NCI-H1694 treated with DMSO at 0.1 percent for 48 hours (cell line): ENCODE measurements at places on chromosomes 11 and 22.
A peak's percentile ranks its signal among the peaks of the same experiment; 100 is the strongest.

DNA sequence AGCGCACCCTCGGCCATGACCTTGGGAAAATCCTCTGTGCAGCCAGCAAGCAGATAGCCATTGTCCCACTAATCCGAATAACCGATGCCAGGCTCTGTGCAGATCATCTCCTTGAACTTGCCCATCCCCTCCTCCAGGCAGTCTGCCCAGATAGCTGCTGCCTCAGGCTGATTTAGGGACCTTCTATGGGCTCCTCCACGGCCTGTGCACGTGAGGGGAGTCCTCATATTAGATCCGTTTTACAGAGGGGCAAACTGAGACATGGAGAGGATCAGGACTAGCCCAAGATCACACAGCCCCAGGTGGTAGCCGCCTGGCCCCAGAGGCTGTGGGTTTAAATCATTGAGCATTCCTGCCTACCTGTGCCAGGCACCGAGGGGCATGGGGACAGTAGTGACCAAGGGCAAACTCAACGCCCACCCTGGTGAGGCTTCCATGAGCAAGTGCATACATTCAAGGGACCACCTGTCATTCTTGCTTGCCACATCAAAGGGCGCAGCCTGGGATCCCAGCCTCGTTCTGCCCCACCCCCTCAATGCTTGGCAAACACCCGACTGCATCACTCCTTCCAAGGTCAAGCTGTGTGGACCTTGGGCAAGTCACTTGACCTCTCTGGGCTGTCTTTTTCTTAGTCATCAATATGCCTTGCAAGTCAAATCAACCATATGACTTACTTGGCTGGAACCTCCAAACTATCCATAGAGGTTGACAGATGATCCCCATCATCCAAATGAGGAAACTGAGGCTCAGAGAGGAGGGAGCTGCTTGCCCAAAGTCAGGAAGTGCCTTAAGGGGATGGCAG lies 131.6 kb downstream of the MN1 start:
- no peak for DNase-seq

- no peak for DNase-seq
These were observed 13.2 kb downstream of the TKFC start for GRCh38 chr11:61345954-61346843.

- no peak for DNase-seq
These were observed 68.3 kb upstream of the CTSC start for GRCh38 chr11:88405853-88406252.

DNA sequence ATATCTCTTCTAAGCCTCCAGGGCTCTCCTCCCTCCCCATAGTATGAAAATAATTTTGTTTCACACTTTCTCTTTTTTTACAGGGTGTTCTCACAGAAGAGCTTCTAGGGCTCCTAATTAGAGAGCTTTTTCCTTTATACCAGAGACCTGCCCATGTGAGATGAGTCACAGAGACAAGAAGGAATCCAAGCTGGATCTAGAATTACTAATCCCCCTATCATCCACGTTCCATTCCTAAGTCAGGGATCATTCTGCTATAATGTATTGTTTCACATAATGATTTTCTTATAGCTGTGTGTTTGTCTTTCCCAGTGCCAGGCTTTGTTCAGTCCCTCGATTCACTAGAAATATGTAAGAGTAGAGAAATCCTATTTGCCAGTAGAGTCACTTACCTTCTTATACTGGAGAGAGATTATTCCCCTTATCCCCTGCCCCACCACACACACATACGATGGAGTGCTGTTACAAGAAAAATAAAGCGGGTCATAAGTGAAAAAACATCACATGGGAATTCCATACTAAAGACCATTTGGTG lies 778.3 kb upstream of the LRRC4C start:
- DNase-seq, result no peak

DNA sequence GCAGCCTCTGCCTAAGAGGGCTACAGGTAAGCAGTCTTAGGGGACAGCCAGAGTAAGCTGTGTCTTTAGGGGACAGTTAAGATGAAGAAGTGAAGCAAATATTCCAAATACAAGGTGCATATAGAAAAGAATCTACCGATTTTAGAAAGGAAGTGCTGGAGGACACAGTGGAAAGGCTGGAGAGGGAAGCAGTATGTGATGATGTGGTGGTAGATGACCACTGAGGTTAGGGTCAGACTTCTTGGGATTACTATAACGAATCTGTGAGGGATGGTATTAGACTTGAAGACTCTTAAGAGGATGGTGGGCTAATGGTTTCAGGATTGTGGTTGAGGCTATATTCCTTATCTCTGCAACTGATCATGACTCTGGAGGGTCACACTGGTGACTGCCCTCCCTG lies 40.0 kb upstream of the PHOX2A start:
- DNase-seq, result no peak

- DNase-seq, result no peak
These were observed 526.7 kb downstream of the NTM start for GRCh38 chr11:131896978-131897615.

- no peak for DNase-seq
These were observed 35.6 kb upstream of the TMEM123 start for GRCh38 chr11:102488208-102488607.

DNA sequence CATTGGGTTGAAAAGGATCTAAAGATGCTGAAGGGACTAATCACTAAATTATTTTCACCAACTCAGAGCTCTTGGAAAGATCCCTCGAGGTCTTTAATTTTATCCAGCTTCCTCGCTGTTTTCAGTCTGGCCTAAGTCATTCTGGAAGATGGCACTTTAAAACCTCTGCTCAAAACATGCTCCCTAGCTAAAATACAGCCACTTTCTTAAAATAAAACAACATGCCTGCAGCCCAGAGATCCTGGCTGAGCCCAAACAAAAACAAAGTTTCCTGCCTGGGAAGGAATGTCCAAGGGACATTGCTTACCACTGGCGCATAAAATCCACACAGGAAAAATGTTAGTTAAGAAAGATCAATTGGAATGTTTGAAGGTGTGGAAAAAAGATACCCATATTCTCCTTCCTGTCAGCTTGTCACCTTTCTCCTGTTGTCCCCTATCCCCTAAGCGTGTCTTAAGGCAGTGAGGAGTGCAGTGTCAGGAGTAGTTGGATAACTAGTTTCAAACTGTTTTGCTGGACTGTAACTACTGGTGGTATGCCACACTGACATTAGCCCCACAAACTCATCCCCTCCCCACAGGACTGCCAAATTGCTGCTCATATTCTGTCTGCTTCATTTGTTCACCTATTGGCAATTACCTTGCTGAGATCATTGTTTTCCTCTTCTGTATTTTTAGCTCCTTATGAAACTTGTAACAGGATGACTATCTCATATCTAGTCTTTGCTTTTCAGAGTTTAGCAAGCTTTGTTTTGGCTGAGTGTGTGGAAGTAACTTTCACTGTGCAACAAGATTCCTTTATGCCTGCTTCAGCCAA lies 108.3 kb upstream of the SESN3 start:
- DNase-seq, result no peak

- no peak for DNase-seq
These were observed 52.7 kb upstream of the CHRM4 start for GRCh38 chr11:46444305-46444704.

DNA sequence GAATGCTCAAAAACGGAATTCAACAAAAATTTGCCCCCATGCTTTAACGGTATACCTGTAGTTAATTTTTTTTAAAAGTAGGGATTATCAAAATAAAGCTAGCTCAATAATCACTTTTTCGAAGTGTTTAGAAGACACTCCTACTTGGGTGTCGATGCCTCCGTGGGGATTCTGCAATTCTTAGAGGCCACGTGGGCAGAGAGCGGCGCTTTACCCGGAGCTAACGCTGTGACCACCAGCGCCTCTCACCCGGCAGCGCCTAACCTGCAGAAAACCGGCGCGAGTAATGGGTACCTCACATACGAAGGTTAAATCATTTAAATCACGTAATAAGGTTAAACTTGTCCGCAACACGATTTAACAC lies 583 bp downstream of the TAF1D start:
- peak; percentile 5 for DNase-seq

- no peak for DNase-seq
These were observed 8.3 kb upstream of the ARL14EP start for GRCh38 chr11:30314625-30315024.

DNA sequence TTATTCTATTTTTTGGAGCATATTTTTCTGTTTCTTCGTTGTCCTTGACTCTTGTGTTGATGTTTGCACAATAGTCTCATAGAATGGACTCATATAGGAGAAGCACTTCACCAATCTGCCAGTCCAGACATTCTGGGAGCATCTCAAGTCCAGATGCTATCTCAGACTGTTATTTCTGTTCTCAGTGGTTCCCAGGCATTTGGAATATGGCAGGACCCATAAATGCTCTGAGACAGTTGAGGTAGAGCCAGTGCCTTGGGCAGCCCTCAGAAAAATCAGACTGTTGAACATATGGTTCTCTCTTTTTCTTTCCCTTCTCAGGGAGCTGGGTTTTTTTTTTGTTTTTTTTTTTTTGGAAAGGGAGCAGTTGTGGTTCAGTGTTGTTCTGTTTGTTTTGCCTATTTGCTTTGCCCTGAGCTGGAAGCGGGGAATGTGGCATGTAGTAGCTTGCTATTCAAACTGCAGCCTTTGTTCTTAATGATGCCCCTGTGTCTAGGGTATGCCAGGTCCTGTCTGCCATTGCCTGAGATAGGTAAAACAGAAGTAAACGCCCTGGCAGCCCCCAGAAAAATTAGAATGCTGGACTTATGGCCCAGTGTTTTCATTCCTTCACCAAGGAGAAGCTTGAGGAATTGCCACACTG lies 3.7 kb upstream of the MS4A2 start:
- DNase-seq, result no peak

DNA sequence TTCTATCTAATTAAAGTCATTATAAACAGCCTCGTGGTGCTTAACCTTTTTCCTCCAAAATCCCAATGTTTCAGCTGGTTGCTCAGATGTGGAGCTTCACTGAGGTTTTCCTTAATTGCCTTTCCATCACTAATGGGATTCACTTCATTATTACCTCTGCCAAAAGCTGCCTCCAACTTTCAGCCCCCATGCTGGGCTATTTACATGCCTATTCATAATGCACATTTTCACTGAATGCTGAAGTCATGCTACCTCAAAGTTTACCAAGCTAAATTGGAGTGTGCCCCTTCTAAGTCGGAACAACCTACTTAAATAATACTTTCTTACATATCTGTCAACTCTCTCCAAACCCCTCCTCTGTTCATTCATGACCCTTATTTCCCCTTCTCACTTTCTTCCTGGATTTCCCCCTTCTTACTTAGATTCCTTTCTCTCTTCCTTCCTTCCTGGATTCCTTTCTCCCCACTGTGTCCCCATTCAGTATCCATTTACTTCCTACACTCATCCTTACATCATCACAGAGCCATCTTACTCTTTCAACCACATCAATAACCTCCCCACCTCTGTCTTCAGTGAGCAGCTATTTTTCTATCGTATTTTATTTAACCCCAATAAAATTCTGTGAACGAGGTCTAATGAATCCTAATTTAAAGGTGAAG lies 887.3 kb upstream of the TENM4 start:
- DNase-seq, result no peak

GRCh38 chr11:110883256-110883655 lies 171.0 kb upstream of the ARHGAP20 start:
- no peak for DNase-seq

GRCh38 chr11:130448416-130449309 lies at the start of gene ADAMTS15:
TSS of gene ADAMTS15 (plus strand) at chr11:130448645. CDS start at chr11:130448974, 329 bp downstream.
- DNase-seq, result peak; percentile 7

DNA sequence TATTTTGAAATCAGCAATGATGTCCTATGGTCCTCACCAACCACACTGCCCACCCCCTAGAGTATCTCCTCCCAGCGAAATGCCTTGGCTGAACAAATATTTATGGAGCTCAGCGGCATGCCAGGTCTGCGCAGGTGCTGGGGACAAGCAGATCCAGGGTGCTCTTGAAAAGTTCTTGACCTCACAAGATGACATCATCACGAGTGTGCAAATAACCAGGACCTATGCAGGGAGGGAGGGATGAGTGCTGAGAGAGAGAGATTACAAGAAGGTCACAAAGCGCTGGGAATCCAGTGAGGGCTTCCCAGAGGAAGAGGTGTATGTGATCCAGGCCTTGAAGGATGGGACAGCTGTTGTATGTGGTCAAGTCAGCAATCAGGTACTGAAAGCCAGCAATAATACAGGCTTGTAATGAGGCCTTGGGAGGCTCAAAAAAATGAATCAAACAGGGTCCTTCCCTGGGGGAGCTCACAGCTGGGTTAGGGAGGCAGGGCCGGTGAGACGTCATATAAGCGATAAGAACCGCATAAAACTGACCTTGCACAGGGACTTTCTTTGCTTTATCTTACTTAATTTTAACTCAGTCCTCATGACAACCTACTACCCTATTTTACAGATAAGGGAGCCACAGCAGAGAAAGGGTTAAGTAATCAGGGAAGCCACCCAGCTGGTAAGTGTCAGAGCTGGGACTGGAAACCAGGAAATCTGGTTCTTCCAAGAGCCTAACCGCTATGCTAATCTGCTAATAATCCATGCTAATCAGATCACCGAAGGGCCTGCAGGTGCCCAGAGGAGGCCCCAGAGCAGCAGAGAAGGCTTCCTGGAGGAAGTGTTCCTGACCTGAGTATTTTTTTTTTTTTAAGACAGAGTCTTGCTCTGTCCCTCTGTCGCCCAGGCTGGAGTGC lies 8.2 kb downstream of the ARRB1 start:
- DNase-seq, result no peak

GRCh38 chr22:27554106-27554811 lies 247.3 kb downstream of the MN1 start:
- DNase-seq, result no peak

- no peak for DNase-seq
These were observed 94.1 kb upstream of the NNMT start for GRCh38 chr11:114202011-114202609.

DNA sequence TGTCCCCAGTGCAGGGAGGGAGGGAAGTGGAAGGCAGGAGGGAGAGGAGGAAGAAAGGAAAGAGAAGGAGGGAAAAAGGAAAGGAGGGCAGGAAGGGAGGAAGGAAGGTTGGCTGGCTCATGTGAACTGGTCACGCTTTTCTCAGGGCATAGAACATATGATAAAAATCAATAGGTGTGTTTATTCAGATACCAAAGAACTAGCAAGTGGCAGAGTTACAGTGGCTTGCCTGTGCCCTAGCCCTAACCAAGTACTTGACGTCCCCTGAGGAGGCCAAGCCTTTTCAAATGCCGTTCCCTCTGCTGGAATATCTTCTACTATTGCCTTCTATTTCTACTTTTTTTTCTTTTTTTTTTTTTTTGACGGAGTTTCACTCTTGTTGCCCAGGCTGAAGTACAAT lies 33.5 kb downstream of the CHRDL2 start:
- DNase-seq, result no peak

GRCh38 chr11:32288276-32288675 lies 147.1 kb downstream of the WT1 start:
- DNase-seq, result no peak

DNA sequence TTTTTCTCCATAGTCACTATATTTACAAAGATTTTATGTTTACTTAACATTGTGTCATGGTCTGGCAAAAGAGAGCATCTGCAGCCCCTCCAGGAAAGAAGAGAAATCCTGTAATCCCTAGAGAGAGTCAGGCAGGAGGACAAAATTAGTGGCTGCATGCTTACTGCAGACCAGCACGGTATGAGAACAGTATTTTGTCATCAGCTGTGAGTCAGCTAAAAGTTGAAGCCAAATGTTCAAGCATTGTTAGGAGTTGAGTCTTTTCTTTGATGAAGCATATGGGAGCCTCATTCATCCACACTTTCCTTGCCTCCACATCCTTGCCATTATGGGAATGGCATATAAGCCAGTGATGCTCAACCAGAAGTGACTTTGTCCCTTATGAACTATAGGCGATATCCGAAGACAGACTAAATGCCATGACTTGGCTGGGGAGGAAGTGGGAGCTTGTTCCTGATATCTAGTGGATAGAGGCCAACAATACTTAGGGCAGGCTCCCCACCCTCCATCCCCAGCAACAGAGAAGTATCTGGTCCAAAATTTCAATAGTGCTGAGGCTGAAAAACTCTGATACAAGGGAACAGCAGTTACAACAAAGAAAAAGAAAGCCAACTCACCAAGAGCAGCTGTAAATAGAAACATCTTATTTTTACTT lies 112.0 kb upstream of the OR5AK2 start:
- no peak for DNase-seq
